ENCODE measurements at places on chromosomes 3 and 15. TPM values are rescaled to one million over a fixed set of nuclear protein-coding genes. Genes with fewer than 3 reads are reported as not detected.

Gene SOX14
- not detected for total RNA-seq

Gene SPESP1
- 3.0 TPM for total RNA-seq

Gene CPNE9
- not detected for total RNA-seq

Gene TRPC1
- 5.9 TPM for total RNA-seq

Gene LEKR1
- 0.21 TPM for total RNA-seq

Gene TMEM207
- not detected for total RNA-seq

Gene PYGO1
- total RNA-seq: 7.6 TPM

Gene DUOXA2
- total RNA-seq: not detected

Gene GUCA1C
- total RNA-seq: not detected

Gene ARNT2
- 0.20 TPM for total RNA-seq

Gene NR2E3
- total RNA-seq: 0.25 TPM

Gene PRSS50
- not detected for total RNA-seq

Gene ZNF654
- 14.6 TPM for total RNA-seq

Gene SV2B
- total RNA-seq: not detected

Gene ACOX2
- 1.5 TPM for total RNA-seq

Gene PLA2G4D
- total RNA-seq: not detected

Gene EXOG
- total RNA-seq: 21.9 TPM

Gene LTF
- total RNA-seq: not detected

Gene FOXB1
- total RNA-seq: not detected

Gene C3orf52
- 2.1 TPM for total RNA-seq

Gene PSMD2
- 435 TPM for total RNA-seq

Gene TGM5
- total RNA-seq: not detected

Gene RTP4
- 0.22 TPM for total RNA-seq

Gene LIPH
- total RNA-seq: not detected

Gene BCL2A1
- total RNA-seq: not detected

Gene FBXW12
- total RNA-seq: not detected

Gene BDH1
- total RNA-seq: 12.2 TPM

Gene CCDC9B
- 47.3 TPM for total RNA-seq

Gene WDR93
- total RNA-seq: not detected
